ENCODE measurements at places on chromosomes 5 and 9.
A peak's percentile ranks its signal among the peaks of the same experiment; 100 is the strongest.

- DNase-seq = no peak
Measured at GRCh38 chr5:122019919-122020590, 58.0 kb downstream of the LOX start.

GRCh38 chr5:15544039-15544438, 44.1 kb downstream of the FBXL7 start:
- DNase-seq = no peak

DNA sequence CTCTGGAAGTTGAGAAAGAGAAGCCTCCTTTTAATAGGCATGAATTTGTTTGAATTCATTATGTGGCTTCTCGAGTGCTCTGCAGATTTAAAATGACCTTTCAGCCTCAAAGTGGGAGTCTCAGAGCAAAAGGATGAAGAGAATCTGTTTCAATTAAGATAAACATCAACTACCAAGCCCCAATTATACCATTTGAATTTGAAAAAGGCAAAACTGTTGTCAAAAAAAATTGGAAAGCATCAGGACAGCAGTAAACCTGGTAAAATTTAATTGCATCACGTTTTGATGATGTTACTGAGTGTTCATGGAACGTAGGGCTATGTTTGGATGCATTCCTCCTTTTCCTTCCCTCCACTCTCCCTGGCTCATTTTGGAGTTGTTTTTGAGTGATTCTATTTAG, 637.2 kb downstream of the PDE4D start:
- no peak for DNase-seq

DNA sequence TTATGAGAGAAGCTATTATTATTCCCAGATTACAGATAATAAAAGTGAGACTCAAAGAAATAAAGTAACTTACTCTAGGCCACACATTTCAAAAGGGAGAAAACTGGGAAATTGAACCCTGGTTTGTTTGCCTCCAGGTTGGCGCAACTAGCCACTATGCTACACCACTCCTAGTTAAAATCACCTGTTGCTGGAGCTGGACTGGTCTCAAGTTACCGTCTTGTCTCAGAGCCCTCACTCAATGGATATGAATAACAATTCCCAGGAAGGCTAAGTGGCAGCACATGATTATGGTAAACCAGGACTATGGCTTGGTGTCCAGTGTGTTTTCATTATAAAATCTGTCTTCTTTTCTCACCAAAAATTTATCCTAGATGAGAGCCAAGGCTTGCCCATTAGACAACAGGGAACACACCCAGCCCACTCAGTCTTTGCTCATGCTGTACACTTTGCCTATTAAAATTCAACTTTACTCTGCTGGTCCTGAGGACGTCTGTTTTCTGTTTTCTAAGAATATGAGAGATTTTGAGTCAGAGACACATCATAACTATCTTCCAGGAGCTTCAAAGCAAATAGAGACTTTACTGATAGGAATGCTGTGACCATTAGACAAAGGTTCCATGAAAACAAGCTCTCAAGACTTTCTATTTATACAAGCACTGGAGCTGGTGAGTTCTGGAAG, 58.1 kb downstream of the ADRB2 start:
- no peak for DNase-seq

- DNase-seq = no peak
Measured at GRCh38 chr9:69325409-69326212, 596 bp downstream of the ENTREP1 start.

- no peak for DNase-seq
Measured at GRCh38 chr5:108181975-108182374, 199.9 kb downstream of the FBXL17 start.

GRCh38 chr9:124040935-124041816, 29.6 kb downstream of the LHX2 start:
- DNase-seq = peak; percentile 9

GRCh38 chr9:136046554-136046920, 48.6 kb downstream of the NACC2 start:
- no peak for DNase-seq

GRCh38 chr5:57414857-57415256, 67.8 kb downstream of the ACTBL2 start:
- no peak for DNase-seq

- DNase-seq = no peak
Measured at GRCh38 chr9:113395000-113395861, 5.9 kb downstream of the ALAD start.

GRCh38 chr9:32344551-32345182, 39.8 kb upstream of the ACO1 start:
- DNase-seq = no peak

DNA sequence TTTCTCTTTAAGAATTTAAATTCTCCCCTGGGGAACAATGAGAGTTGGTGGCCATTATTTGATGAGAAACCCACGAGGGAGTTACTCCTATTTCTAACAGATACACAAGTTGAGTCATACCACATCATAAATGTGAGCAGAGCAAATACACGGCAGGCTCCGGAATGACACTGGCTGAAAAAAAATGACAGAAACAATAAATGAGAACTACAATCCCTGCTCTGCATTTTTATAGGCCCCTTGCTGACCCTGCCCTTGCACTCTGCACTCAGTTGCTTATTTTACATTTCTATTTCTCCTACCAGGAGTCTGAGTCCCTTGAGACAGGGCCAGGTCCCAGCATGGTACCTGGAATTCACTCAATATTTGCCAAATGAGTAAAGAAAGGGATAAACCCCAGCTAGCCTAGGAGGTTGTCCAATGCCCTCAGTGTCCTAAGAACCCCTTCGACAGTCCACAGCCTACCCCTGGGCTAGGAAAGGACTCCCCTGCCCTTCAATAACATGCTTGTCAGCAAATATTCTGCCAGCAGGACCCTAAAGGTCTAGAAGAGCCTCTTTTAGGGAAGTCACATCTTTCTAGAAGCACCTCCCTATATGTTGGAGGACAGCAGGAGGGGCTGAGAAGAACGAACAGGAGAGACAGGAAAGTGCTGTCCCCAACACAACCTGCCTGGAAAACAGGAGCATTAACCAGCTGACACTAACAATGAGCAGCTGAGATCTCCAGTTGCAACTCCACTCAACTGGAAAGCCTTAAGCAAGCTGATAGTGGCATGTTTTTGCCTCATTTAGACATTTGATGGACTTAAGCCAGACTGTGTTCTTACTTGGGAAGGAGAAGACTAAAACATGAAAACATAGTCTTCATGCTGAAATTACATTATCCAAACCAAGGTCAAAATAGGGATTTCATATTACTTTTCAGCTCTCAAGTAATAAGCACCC, 191.2 kb downstream of the ACTL7B start:
- DNase-seq = no peak

DNA sequence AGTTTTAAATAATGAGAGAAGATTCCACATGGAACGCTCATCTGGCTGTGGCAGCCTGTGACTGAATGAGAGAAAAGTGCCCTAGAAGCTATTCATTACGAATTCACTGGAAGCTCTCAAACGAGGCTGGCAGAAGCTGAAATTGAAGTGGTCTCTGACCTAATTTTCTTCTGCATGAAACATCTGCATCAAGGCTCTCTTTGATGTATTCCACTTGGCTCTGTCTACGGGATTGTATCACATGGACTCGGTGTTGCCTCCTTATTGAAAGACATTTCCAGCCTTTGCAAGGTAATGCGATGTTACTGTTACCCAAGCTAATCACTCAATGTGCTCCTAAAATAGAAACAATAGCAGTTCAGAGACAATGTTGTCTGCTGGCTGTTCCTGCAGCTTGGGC, 246.9 kb upstream of the ZNF462 start:
- no peak for DNase-seq

- DNase-seq = no peak
Measured at GRCh38 chr5:100609594-100609993, 74.4 kb downstream of the FAM174A start.

DNA sequence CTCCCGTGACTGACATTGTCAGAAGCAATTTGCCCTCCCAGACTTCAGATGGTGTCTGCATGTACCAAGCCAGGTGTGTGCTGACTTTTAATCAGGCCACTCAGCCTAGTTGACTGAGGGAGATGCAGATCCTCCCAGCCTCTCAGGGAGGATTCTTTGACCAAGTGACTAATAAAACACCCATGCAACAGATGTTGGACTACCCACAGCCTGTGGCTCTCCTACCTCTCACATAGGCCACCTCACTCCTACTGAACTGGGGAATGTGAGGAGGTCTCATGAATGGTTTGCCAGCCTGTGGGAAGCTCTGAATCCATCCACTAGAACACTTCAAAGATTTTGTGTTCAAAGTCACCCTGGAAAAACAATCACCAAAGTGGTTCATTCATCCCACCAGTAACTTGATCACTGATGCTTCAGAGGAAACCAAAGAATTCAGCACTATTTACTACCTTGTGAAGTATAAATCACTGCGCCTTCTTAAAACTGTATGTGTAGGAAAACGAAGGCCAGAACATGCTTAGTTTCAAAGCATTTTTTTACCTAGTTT, 80.1 kb downstream of the ESM1 start:
- no peak for DNase-seq

DNA sequence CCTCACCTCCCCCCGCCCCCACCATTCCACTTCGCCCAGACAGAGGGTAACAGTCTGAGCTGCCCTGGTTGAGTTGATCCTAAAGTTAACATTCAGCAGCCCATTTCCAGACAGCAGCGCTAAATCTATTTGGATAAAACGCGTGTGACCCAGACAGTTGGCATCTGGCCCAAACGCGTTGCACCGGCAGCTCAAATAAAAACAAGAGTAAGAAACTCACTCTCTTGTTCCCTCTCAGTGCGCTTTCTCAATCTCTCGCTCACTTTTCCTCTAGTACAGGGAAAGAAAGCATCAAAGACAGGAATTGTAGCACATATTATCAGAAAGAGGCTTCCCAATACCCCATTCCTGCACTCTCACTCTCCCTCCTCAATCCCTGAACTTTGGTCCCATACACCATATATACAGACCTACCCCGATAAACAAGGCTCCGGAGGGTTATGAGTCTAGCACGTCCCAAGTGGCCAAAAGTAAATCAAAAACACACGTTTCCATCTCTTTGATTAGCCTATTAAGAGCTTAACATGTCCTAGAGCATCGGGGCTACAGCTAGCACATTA, 1.3 kb downstream of the ADAMTS6 start:
- DNase-seq = no peak

DNA sequence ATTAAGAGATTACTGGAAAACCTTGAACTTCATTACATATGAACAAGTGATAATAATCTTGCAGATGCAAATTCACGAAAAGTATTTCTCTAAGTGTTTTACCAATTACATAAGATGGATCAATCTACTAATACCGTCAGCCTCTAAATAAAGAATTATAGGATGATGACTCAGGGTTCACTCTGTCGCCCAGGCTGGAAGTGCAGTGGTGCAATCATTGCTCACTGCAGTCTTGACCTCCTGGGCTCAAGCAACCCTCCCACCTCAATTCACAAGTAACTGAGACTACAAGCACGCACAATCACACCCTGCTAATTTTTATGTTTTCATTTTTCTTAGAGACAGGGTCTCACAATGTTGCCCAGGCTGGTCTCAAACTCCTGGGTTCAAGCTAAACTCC, 56.1 kb downstream of the CHD1 start:
- DNase-seq = no peak

- no peak for DNase-seq
Measured at GRCh38 chr5:142420561-142421227, 95.9 kb upstream of the SPRY4 start.

DNA sequence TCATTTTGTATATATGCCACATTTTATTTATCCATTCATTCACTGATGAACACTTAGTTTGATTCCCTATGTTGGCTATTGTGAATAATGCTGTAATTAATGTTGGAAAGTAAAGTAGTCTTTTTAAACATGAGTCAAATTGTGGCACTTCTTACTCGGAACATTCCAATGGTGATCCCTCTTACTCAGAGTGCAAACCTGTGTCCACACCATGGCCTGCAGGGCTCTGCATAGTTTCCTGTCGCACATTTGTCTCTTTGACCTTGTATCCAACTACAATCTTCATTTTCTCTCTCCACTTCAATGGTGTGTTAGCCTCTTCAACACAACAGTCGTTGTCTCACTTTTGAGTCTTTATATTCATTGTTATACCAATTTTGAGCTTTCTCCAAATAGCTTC, 98.1 kb upstream of the PAPPA start:
- no peak for DNase-seq

DNA sequence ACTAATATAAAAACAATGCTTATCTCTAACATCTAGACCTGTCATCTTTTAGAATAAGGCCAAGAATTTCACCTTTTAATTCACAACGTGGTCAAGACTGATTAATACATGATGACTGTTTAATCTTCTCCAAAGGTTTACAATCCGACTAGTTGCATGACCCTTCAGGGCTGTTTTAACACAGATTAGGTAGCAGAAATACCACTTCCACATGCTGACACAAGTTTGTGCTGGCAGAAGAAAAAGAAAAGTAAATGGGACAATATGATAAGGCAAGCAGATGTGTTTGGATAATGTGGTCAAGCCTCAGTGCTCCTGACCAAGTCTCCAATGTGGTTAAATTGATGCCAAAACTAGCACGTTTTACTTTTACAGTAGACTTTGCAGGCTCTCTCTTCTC, 31.1 kb downstream of the SEMA6A start:
- DNase-seq = no peak

DNA sequence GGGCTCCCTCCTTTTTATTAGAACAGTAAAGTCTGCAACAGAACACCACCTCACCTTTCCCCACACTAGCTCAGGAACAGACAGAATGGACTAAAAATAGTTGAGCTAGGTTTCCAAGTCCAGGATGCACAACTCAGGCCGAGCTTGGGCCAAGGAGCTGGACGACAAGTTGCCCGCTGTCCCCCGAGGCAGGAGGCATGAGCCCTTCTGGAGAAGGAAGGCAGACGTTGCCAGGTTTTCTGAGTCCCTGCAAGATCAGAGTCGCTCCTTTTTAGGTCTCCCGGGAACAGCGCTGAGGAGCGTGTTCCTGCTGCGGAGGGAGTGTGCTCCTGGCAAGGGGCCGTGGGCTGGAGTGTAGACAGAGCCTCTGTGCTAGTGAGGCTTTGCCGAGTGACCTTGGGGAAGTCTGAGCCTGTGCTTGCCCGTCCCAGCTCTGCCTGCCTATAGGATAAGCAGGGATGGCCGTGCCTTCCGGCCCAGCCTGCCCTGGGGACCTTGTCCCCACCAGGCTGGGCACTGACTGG, 121.6 kb downstream of the WNK2 start:
- DNase-seq = no peak

DNA sequence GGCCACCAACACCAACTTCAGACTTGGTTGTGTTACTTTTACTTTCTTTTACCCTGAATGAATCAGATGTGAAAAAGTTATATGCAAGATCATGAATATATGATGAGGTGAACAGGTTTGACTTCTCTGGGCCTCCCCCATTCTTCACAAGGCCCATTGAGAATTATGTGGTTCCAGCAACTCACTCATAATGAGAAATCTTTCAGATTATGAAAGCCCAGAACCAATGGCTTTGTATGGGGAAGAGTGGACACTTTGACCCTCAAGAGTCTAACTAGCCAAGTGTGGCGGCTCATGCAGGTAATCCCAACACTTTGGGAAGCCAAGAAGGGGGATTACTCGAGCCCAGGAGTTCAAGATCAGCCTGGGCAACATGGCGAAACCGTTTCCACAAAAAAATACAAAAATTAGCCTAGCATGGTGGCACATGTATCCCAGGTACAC, 16.1 kb upstream of the LNPEP start:
- DNase-seq = no peak

All from stimulated activated CD4-positive, alpha-beta T cell treated with anti-CD3 and anti-CD28 coated beads, Interleukin-2, amount 100 ng/mL, for 4 hours (primary cell).